ENCODE measurements at places on chromosomes 6 and 20.

GRCh38 chr6:71190809-71191208, 97.8 kb upstream of the OGFRL1 start:
- no peak for DNase-seq

DNA sequence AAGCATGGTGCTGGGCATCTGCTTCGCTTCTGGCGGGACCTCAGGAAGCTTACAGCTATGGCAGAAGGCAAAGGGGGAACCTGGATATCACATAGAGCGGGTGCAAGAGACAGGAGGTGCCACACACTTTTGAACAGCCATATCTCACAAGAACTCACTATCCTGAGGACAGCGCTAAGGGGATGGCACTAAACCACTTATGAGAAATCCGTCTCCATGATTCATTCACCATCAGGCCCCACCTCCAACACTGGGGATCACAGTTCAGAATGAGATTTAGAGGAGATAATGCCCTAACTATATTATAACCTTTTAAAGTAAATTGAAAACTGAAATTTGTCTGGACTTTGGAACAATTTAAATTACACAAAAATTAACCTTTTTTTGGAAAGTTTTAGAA, 37.8 kb upstream of the SUMO4 start:
- DNase-seq = no peak

GRCh38 chr6:16540804-16541752, 220.2 kb downstream of the ATXN1 start:
- no peak for DNase-seq

DNA sequence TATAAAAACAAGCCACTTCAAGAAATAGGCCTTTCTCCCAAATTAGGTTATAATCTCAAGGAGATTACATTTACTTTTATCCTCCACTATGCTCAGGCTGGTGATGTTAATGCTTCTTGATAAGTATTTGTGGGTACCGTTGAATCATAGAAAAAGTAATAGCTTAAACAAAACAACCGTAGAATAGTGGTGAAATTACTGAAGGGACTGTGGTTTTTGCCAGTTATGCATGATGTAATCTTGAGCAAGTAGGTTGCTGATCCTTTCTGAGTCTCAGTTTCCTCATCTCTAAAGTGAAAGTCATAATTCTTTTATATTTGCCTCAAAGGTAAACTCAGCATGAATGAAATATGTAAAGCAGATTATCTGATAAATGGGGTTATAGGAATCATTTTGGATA, 187.3 kb upstream of the JAG1 start:
- DNase-seq = no peak

DNA sequence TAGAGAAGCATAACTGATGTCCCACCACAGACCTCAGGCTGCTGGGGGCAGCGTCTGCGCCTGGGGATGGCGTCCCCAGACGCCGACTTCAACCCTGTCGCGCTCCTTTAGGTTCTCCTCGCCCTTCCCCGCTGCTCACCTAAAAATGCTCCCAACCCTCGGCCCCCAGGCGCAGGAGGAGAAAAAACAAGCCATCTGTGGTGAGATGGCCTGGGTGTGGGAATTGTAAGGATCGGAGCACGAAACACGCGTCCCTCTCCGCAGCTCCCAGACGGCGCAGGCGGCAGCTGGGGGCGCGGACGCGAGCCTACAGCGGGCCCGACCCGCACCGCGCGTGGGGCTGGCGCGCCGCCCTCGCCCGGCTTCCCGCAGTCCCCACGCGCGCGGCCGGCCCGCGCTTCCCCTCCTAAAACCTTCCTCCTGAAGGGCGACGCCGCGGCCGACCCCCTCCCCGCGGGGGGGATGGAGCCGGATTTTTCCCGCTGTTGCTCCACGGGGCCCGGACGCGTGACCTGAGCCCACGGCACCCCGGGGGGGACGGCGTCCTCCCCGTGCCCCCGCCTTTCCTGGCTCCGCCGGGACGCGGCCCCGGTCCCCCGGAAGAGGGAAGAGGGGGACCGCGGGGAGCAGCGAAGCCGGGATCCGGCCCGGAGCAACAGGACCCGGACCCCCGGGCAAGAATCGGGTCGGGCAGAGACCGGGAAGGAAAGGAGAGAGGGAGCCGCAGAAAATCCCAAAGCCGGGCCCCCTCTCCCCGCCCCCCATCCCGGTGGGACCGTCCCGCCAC, 611 bp downstream of the EPB41L2 start:
- no peak for DNase-seq

- DNase-seq = no peak
These were observed 15.6 kb downstream of the STX16 start for GRCh38 chr20:58666702-58667101.

GRCh38 chr20:58659841-58660240, 8.8 kb downstream of the STX16 start:
- DNase-seq = no peak

- DNase-seq = no peak
These were observed 164.0 kb upstream of the HEY2 start for GRCh38 chr6:125585470-125585869.

- DNase-seq = no peak
These were observed 98.2 kb downstream of the CAP2 start for GRCh38 chr6:17491416-17492142.

DNA sequence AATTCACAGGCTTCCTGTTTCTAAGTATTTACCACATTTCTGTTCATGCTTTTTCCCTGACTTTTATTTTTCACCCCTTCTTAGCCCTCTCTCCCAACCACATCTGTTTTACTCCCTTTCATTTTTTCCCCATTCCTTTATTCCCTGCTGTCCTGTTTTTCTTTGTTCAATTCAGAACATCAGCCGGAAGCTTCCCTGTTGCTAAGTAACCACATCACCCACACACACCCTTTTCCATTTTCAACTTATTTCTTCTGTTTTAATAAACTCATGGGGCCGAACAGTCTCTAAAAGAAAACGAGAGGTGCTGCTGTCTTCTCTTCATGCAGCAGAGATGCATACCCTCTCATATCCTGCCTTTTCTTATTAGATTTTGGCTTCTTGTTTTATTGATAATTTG, 53.5 kb upstream of the CEP85L start:
- no peak for DNase-seq

GRCh38 chr20:49608752-49609670, 41.1 kb upstream of the PTGIS start:
- DNase-seq = peak; percentile 57

GRCh38 chr20:57785061-57785460, 75.2 kb upstream of the PMEPA1 start:
- DNase-seq = no peak

- DNase-seq = no peak
These were observed 152.7 kb downstream of the LY86 start for GRCh38 chr6:6741264-6741663.

DNA sequence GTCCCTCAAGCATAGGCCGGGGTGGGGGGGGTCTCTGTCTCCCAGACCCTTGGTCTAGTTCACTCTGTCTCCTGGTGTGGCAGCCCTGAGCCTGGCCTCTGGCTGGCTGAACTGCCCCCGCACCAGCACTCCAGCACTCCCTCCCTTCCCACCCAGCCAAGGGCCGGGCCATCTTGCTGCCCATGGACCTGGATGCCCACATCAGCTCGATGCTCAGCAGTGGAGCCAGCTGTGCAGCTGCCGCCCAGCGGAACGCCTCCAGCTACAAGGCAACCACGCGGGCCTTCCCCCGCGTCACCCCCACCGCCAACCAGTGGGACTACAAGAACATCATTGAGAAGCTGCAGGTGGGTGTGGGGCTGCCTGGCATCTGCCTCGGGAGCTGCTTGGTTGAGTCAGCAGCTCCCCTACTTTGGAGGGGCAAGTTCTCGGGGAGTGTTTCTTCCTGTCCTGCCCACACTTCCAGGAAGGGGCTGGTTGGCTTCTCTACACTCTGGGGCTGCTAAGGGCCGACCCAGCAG, 28.4 kb downstream of the UQCC2 start:
- DNase-seq = no peak

- DNase-seq = no peak
These were observed 9.7 kb downstream of the CNBD2 start for GRCh38 chr20:35978041-35978513.

GRCh38 chr6:25138934-25139415, 140.2 kb upstream of the CARMIL1 start:
- DNase-seq = no peak

GRCh38 chr20:42492290-42492689, 697.4 kb downstream of the PTPRT start:
- DNase-seq = no peak

GRCh38 chr20:25223179-25223661, 24.7 kb upstream of the PYGB start:
- no peak for DNase-seq

- no peak for DNase-seq
These were observed 114.8 kb downstream of the PRND start for GRCh38 chr20:4836473-4836872.

- no peak for DNase-seq
These were observed 105.8 kb downstream of the MAFB start for GRCh38 chr20:40583205-40583604.

DNA sequence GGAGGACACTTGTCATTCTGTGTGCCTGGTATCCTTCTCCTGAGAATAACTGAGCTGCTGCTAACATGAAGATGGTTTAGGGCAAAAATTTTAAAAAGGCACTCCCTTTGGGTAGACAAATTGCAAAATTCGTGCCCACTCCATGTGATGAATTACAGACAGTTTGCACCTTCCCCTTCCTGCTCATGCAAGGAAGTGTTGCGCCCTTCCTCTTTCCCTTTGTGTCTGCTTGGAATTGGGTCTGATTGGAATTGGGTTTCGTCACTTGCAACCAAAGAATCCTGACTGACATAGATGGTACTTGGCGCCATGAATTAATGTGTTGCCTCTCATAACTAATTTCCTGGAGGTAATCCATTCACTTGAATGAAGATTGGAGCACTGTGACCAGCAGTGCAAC, 62.3 kb upstream of the SHLD1 start:
- no peak for DNase-seq

- no peak for DNase-seq
These were observed 1.3 kb upstream of the FOXC1 start for GRCh38 chr6:1608222-1609040.

DNA sequence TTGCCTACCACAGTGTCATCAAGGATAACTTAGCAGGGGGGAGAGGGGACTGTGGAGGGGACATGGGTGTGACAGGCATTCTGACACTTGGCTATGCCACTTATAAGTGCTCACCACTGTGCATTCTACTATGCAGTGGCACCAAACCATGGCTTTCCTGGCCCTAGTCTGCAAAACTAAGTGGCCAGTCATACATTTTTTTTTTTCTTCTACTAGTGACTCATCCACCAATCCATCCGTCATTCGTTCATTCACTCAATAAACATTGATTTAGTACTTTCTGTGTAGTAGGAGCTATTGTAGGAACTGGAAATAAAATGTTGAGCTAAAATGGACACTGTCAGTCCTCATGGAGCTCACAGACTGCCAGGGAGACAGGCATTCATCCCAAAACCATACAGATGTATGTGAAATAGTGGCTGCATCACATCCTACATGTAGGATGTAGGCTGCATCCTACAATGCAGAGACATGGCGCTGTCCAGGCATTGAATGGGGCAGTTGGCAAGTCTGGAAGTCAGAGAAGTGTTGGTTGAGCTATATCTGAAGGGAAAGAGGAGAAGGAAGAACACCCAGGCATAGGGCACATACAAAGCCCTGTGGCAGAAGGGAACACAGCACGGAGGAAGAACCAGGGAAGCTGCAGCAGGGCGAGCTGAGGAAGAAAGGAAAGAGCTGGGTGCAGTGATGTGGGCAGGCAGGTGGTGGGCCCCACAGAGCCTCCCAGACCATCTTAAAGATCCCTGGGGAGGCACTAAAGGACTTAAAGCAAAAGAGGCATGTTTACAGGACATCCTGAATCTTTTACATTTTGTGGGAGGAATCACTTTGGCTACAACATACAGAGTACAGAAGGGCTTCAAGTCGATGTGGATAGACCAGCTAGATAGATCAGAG, 224.4 kb downstream of the UST start:
- no peak for DNase-seq

GRCh38 chr6:3882431-3882830, 33.3 kb downstream of the FAM50B start:
- DNase-seq = no peak

DNA sequence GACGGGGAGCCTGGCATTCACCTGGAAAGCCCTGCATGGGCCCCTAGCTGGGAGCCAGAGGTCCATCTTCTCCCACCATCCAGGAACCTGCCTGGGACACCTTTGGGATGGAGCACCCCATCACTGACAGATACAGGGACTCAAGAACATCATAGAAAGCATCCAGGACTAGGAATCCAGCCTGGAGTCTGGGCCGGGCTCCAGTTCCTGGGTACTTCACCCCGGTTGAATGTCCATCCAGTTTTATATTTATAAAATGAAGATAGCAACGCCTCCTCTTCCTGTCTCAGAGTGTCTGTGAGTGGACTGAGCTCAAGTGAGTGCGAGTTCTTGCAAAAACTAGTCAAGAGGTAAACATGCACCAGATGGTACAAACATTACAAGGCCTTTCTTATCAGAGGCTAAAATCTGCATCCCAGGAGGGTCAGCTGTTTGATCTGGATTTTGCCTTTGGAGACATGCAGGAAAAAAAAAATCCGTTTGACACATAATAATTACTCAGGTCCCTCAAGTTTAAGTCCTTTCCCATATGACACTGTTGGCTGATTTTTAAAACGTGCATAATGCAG, 27.4 kb downstream of the ZC3H12D start:
- DNase-seq = no peak

DNA sequence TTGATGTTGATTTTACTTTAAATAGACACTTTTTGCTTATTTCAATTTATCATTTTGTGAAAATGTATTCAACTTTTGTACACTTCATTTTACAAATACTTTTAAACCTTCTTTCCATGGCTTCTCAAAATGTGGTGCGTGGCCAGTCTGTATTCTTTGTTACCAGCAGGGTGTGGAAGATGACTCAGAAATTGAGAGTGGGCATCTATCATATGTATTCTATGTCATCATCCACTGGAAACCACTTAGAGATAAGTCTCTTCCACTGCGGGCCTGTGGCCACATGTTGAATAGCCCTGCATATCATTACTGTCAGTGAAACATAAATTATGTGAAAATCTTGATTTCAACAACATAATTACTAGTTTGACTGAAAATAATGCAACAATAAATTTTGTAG, 52.6 kb upstream of the MC3R start:
- no peak for DNase-seq

DNA sequence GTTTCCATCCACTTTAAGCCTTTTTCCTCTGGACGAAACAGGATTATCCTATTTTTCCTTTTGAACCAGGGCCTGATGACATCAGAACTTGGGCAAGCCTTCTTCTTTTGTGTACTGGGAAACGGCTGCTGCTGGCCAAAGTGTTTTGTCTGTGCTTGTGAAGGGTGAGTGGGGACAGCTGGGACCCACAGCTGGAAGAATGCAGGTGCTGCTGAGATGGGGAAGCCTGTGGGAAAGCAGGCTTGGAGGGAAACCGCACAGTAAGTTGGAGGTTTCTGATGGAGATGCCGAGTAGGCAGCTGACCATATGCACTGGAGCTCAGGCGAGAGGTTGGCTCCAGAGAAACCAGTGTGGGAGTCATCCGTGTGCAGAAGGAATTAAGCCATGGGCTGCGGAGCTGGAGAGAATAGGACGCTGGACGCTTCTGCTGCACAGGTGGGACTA, 8.5 kb upstream of the PSMG4 start:
- no peak for DNase-seq

- no peak for DNase-seq
These were observed 42.1 kb downstream of the HLA-DPB1 start for GRCh38 chr6:33117811-33118277.

- DNase-seq = no peak
These were observed 13.4 kb upstream of the FOXC1 start for GRCh38 chr6:1596088-1596852.

Data from NCI-H1092 (cell line).